ENCODE measurements at places on chromosomes 2 and 18.

DNA sequence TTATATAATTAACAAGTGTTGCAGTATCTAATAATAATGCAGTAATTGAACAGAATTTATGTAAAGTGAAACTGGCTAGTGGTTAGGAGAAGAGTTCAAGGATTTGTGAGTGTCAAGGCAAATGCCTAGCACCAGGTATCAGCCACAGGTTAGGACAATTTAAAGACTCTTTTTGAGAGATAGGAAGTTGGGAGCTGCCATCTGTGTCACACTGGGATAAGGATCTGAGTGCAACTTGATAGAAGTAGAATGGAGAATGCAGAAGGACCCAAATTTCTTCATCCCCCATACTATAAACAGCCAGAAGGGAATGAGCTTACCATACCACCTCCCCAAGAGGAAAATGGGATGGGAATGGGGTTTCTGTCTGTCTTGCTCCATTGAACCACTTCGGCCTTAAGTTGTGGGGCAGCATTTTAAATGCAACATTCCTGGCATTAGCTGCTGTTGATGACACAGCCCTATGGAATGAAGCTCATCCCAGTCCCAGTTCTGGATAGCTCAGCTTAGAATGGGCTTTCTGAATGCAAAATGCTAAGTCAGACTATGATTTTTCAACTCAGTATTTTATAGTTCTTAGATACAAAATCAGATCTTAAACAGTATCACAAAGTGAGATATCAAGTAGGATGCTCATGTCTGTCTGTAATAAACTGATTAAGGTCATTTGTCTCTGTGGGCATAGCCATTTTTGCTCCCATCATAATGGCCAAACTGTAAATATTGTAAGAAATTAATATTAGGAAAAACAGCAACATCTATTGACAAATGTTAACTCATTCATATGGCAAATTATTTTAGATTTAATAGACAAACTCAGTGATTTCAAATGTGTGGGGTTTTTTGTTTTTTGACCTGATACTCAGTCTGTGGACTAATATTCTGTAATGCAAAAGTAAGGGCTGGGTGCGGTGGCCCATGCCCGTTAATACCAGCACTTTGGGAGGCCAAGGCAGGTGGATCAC is 44.0 kb downstream of the GPR155 start:
- DNase-seq, result peak; percentile 89

- DNase-seq, result no peak
These were observed 820.5 kb upstream of the POU3F3 start for GRCh38 chr2:104033399-104033798.

GRCh38 chr2:69298862-69299261 is 88.2 kb downstream of the GFPT1 start:
- no peak for DNase-seq

DNA sequence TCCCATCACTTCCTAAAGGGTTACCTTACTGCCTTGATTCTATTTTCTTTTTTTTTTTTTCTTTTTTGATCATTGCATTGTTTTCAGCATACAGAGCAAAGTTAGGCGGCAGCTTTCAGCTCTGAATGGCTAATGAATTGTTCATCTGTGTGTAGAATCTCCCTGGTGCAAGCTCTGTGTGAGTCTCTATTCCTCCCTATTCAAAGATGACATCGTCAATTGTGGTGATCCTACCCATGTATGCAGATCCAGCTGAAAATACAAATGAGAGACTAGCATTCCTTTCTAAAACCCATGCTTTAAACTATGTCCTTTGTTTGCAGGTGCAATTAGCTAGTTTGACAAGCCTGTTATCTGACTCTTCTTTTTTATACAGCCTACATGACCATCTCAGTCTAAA is 539.0 kb downstream of the ARHGAP15 start:
- DNase-seq, result no peak

- DNase-seq, result no peak
These were observed 175.6 kb upstream of the ZFP36L2 start for GRCh38 chr2:43402002-43402401.

- no peak for DNase-seq
These were observed 224.1 kb downstream of the SETBP1 start for GRCh38 chr18:44904768-44905167.

GRCh38 chr2:160837416-160837815 is 322.8 kb upstream of the TANK start:
- no peak for DNase-seq

GRCh38 chr2:222572264-222572721 is 83.6 kb downstream of the FARSB start:
- DNase-seq, result no peak

GRCh38 chr18:39604836-39605235 is 2039.2 kb upstream of the CELF4 start:
- DNase-seq, result no peak

DNA sequence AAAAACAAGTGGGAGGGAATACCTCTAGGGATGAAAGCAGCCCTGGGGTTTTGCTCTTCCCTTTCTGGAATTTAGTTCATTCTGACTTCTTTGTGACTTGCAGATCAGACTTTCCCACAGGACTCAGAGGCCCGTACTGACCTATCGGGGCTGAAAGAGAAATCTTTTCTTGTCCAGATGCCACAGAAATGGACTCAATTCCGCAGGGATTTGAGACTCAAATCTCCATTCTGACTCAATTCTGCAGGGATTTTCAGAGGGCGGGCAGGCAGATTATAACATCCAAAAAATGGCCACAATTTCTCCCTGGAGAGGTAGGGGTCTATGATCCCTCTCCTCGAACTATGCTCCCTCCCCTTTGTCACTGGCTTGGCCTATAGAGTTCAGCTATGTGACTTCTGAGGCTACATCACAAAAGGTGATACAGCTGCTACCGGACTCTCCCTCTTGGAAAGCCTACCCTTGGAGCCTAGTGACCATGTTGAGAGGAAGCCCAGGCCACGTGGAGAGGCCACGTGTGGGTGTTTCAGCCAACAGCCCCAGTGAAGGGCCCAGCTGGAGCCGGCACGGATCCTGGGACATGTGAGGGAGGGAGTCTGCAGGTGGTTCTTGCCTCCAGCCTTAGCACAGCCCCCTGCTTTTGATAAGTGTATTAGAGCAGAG is 4.8 kb upstream of the EFHD1 start:
- no peak for DNase-seq

DNA sequence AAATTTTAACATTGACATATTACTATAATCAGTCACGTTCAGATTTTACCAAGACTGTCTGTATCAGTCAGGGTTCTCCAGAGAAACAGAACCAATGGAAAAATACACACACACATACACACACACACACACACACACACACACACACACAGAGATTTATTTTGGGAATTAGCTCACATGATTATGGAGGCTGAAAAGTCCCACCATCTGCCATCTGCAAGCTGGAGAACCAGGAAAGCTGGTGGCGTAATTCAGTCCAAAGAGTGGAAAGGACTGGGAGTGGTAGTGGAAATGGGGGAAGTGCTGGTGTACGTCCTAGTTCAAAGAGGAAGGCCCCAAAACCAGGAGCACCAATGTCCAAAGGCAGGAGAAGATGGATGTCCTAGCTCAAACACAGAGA is 166.4 kb downstream of the AKAIN1 start:
- DNase-seq, result no peak

DNA sequence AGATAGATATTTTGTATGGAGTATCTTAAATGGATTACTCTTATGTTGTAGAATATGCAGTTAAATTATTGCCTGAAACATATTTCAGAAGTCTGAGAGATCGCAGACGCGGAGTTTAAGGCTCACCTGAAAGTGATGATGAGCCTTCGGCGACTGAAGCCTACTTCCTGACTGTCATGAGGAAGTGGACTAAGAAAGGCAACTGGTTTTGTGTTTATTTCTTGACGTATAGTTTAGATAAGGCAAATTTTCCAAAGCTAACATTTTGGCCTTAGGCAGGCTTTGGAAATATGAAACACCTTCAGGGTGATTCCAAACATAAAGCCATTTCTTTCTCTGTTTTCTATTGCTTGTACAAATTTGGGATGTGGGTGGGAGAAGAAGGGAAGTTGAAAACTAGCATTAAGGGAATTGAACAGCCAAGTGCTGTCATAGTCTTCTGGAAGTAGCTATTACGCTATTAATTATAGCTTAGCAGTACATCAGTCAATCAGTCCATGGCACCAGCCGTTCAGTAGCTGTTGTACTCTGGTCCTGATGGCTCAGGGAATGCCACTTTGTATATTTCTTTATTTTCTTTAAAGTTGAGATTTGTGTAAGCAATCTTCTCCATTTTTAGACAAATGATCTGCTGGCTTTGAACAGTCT is 1.5 kb downstream of the GRHL1 start:
- DNase-seq, result no peak

- DNase-seq, result peak; percentile 45
These were observed 36.8 kb upstream of the GPR17 start for GRCh38 chr2:127609031-127609751.

GRCh38 chr2:240252872-240253511 is 112.5 kb upstream of the OTOS start:
- no peak for DNase-seq

GRCh38 chr2:204775766-204776165 is 230.5 kb downstream of the PARD3B start:
- DNase-seq, result no peak

GRCh38 chr18:54247511-54248175 is 21.7 kb upstream of the POLI start:
- no peak for DNase-seq

- DNase-seq, result no peak
These were observed 5.7 kb upstream of the KRCC1 start for GRCh38 chr2:88061295-88061694.

DNA sequence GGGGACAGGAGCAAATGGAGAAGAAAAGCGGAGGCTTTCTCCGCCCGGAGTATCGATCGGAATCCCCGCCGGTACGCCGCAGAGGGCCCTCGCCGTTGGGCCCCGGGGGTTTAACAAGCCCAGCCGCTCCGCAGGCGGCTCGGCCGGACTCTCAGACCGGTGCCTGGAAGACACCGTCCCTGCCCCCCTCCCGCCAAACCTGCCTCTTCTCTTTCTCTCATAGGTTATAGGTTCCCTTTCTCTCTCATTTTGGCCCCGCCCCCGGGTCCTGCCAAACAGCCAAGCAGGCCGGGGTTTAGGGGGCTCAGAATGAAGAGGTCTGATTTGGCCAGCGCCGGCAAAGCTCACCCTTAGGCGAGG is 4.4 kb downstream of the ONECUT2 start:
- peak; percentile 62 for DNase-seq

DNA sequence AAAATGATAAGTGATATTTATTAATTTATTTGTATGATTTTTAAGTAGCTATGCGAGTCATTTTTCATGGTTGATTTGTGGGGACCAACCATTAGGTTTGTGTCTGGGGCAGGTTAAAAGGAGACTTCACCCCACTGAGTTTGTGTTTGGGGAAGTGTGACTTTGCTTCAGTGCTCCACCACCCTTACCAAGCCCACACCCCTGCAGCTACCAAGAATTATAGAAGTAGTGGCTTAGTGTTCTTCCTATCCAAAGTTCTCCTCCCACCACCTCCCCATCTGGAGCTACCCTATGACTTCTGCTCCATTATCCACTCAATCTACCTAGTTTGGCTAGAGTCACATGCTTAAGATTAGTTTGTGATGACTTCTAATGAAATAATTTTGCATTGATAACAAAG is 182.1 kb upstream of the ZEB2 start:
- no peak for DNase-seq

GRCh38 chr2:220504938-220505503 is 877.6 kb downstream of the SLC4A3 start:
- DNase-seq, result no peak

DNA sequence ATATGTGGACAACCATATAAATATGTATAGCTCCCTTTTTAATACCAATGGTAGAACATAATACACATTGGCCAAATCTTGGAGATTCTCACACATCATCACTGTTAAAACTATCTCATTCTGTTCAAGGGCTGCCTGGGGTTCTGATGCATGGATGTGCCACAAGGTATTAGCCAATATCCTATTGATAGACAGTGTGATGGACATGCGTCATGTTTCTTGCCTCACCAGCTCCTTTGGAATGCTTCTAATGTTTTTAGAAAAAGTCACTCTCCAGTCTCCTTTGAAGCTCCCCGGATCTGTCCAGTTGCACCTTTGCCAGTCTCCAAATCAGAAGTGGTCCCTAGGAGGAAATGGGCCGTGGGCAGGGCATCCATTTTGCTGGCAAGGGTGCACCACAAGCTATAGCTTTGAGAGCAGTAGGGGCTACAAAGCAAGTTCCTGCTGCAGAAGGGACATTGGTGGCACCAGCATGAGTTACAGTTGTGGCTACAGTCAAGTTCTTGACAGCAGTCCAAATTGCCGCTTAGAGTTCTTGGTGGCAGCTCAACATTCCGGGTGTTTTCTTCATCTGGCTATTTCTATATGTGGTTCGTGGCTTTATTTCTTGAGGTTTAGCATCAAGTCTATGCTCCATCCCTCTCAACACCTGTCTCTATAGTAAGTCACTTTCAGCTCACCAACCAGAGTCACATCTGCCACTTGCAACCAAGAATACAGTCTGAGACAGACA is 25.1 kb upstream of the ATRAID start:
- peak; percentile 29 for DNase-seq

DNA sequence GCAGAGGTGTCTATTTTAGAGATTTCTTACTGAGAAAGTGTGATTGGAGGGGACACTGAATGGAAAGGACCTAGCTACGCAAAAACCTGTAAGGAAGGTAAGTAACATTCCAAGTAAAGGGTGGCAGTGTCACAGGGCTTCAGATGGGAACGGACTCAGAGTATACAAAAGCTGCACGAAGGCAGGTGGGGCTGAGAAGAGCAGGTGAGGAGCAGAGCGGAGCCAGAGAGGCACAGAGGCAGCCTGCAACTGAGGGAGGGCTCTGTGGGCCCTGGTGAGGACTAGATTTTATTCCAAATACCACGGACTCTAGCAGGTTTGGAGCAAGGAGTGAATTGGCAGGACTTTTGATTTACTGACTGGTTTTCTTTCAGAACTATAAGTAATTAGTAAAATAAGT is 331.3 kb upstream of the PKDCC start:
- DNase-seq, result no peak

DNA sequence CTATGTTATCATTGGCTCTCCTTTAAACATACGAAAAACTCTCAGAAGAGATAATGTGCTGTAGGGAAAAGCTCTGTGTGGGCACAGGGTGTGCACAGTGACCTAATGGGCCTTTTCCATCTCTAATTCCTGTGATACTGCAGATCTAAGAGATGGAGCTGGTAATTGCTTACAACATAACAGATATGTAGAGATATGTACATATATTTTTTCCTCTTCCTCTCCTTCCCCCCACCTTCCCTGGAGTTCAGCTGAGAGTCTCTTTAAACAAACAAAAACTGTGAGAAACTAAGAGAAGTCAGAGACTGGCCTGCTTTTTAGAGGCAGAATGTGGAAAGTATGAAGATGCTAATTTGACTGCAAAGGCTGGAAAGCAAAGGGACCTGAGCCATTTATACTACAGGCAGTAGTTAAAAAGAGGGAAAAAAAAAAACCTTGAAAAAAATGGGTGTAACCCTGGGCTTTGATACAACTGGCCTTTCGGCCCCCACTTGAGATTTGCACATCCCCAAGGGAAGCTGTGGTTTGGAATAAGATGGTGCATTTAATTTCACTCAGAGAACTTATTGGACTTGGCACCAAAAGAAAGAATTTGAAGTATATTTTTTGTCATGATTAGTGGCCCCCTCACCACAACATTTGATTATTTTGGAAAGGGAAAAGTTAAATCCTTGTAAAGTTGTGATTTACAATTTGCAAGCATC is 502.2 kb upstream of the ZEB2 start:
- DNase-seq, result no peak

All from islet precursor cell (in vitro differentiated cells).